ENCODE measurements at places on chromosomes 11 and 22. TPM values are rescaled to one million over a fixed set of nuclear protein-coding genes. Genes with fewer than 3 reads are reported as not detected.
A peak's percentile ranks its signal among the peaks of the same experiment; 100 is the strongest.

DNA sequence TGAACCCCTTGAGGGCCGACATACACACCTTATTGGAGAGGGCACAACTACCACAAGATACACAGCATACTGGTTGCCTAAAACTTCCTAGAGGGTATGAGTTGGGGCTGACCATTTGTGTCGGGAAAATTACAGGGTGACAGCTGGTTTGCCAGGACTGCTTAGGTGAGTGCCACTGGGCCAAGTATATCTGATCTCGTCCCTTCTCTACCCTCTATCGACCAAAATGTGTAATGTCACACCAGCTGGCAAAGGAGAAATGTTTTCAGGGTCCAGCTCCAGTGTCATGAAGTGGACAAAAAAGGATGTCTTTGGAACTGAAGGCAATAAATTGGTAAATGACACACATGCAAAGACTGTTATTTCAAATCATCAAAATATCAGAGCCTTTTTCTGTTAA is 126.1 kb downstream of the PGR start:
- no peak overlapping the region for H3K27ac ChIP-seq
- no peaks in the 10 kb centered on the region for H3K27me3 ChIP-seq
- DNase-seq, result no peak
- no peak overlapping the region for H3K4me3 ChIP-seq

Gene PAMR1
- 132 TPM for polyA plus RNA-seq

Gene MUC2
- polyA plus RNA-seq, result not detected

DNA sequence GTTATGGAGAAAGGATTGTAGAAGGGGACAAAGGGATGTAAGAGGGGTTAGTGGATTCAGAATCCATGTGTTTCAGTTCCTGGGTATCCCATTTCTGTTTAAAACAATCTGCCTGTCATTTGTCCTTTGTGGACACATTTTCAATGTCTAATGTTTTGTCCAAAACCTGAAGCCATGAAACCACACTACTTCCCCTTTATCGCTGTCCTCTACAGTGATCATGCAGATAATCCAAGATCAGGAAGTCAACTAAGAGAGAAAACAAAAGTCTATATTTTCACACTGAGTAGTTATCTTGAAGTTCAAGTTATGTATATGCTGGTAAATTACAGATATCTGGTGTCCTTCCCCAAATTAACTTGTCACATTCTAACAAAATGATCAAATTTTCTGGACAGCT is 457.0 kb downstream of the NTM start:
- H3K36me3 ChIP-seq, result no peaks in the 10 kb centered on the region
- no peak for DNase-seq
- peaks cover 9% of the 10 kb centered on the region for H3K27me3 ChIP-seq
- H3K4me3 ChIP-seq, result no peak overlapping the region
- H3K27ac ChIP-seq, result no peak overlapping the region

Gene CARNS1
- 0.05 TPM for polyA plus RNA-seq

- H3K4me1 ChIP-seq, result no peaks in the 10 kb centered on the region
- H3K27ac ChIP-seq, result no peak overlapping the region
- no peaks in the 10 kb centered on the region for H3K27me3 ChIP-seq
- H3K4me3 ChIP-seq, result no peak overlapping the region
- H3K36me3 ChIP-seq, result no peaks in the 10 kb centered on the region
Measured at GRCh38 chr11:44622190-44622650, 56.8 kb downstream of the CD82 start.

DNA sequence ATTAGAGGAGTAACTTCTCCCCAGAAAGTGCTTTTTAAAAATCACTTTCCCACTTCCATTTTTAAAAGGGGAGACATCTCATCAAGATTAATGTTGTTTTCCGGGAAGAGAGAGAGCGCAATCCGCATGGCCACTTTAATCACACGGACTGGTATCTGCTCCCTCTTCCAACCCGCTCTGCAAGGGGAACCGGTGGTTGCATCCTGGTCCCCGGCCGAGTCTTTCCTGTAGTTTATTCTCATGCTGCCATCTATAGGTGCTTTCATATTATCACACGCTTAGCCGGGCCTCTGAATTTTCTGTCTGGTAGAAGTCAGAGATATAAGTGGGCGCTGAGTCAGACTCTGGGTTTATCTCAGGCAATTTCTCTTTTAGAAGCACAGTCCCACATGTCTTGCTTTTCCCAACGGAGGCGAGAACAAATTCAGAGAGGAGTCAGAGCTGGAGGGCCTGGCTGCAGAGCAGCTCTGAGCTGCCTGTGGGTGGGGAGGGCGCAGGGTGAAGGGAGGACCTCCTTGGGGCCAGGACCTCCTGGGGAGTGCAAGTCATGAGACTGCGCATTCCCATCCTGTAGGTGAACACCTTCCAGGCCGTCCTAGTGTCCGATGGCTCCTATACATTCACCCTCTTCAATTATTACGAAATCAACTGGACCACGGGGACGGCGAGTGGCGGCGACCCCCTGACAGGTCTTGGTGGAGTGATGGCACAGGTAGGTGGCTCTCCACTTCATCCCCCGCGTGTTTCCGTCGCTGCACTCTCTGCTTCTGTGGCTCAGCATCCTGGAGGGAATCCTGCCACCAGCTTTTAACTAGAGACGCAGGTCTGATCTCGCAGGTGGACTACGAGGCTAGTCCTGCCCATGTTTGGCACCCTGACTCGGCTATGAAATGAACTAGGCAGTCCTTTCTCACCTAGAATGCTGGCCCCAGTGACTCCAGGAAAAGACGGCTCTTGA is 11.7 kb downstream of the TECTA start:
- DNase-seq, result peak; percentile 77
- H3K27me3 ChIP-seq, result peaks cover 4% of the 10 kb centered on the region
- no peaks in the 10 kb centered on the region for H3K4me1 ChIP-seq
- no peak overlapping the region for H3K4me3 ChIP-seq

Gene CNGA4
- not detected for polyA plus RNA-seq

DNA sequence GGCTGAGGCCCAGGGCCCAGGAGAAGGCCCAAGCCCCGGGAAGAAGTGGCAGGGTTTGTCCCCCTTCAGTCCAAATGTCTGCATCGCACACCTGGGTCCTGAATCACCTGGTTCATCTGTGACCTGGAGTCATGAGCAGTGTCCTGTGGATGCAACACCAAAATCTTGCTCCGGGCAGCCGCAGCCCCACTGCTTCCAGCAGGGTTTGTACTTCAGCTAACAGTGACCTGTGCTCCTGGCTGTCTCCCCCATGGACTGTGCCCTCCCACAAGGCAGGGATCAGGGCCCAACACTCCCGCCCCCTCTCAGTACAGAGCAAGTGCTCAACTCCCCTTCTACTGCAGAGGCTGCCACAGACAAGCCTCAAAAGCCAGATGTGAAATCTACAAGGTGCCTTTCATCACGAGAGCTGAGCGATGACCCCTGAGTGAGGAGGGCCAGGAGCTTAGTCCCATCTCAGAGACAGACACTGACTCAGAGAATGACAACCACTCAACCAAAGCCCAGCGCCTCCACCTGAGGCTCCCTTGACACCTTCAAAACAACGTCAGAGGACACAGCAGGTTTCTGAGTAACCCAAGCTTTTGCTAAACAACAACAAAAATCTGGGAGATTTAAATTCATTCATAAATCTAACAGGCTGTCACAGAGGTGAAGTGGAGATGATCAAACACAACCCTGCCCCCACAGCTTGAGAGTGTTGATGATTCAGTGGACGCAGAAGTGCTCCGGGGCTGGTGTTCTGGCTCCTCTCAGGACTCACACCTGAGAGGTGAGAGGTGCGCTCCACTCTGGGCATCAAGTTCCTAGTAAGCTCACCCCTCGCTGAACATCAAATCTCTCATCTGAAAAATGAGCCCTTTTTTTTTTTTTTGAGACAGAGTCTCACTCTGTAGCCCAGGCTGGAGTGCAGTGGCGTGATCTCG is 3.4 kb downstream of the KIAA0930 start:
- no peaks in the 10 kb centered on the region for H3K27me3 ChIP-seq
- H3K36me3 ChIP-seq, result no peaks in the 10 kb centered on the region
- DNase-seq, result no peak
- H3K27ac ChIP-seq, result no peak overlapping the region

- peak; percentile 59 for DNase-seq
- peaks cover 4% of the 10 kb centered on the region for H3K27me3 ChIP-seq
- H3K36me3 ChIP-seq, result no peaks in the 10 kb centered on the region
Measured at GRCh38 chr11:110565357-110566336, 135.9 kb downstream of the FDX1 start.
